Ovary (tissue), 10 donors: ENCODE measurements at places on chromosomes 2 and 18. TPM values are rescaled to one million over a fixed set of nuclear protein-coding genes. Genes with fewer than 3 reads are reported as not detected.
A peak's percentile ranks its signal among the peaks of the same experiment; 100 is the strongest.

SPP2 gene
- not detected for total RNA-seq

ZSWIM2 gene
- total RNA-seq = not detected

MAL gene
- total RNA-seq = not detected

NEU4 gene
- not detected for total RNA-seq

GRCh38 chr2:161754379-161754778 is 130.2 kb downstream of the SLC4A10 start:
- no peak overlapping the region for H3K27ac ChIP-seq
- H3K4me3 ChIP-seq = no peak overlapping the region
- no peaks in the 10 kb centered on the region for H3K36me3 ChIP-seq
- no peaks in the 10 kb centered on the region for H3K27me3 ChIP-seq

GRCh38 chr2:225074919-225075681 is 32.8 kb upstream of the DOCK10 start:
- no peaks in the 10 kb centered on the region for H3K27me3 ChIP-seq
- no peak overlapping the region for H3K4me3 ChIP-seq
- no peaks in the 10 kb centered on the region for H3K36me3 ChIP-seq

- DNase-seq = peak; percentile 22
- no peaks in the 10 kb centered on the region for H3K4me1 ChIP-seq
- no peak overlapping the region for H3K4me3 ChIP-seq
- no peaks in the 10 kb centered on the region for H3K27me3 ChIP-seq
- H3K36me3 ChIP-seq = no peaks in the 10 kb centered on the region
- no peak overlapping the region for H3K27ac ChIP-seq
Observed at GRCh38 chr2:222561817-222562645, 93.9 kb downstream of the FARSB start.

GRCh38 chr2:128585706-128586105 is 267.0 kb upstream of the HS6ST1 start:
- no peaks in the 10 kb centered on the region for H3K27me3 ChIP-seq
- no peak for DNase-seq
- H3K27ac ChIP-seq = no peak overlapping the region
- no peaks in the 10 kb centered on the region for H3K36me3 ChIP-seq

DNA sequence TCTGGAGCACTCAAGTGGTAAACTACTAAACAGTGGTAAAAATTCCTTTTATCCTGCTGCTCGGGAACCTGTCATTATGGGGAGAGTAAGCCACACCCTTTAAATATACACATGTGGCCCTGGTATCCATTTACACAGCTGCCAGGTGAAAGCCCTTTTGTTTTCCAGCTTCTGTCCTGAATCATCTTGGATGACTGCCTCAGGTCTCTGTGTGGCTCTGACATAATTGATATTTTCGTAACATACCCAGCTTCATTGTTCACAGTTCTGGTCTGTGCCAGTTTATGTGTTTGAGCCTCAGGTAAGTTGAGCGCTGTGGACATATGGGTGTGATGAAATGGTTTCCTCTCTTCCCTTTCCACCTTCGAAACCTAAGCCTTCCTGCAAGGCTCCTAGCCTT is 15.7 kb upstream of the TTC39C start:
- no peaks in the 10 kb centered on the region for H3K4me1 ChIP-seq
- no peak overlapping the region for H3K4me3 ChIP-seq
- no peaks in the 10 kb centered on the region for H3K36me3 ChIP-seq
- no peak overlapping the region for H3K27ac ChIP-seq
- no peaks in the 10 kb centered on the region for H3K27me3 ChIP-seq

GRCh38 chr2:237695201-237695780 is 67.9 kb downstream of the LRRFIP1 start:
- H3K27me3 ChIP-seq = no peaks in the 10 kb centered on the region
- H3K27ac ChIP-seq = no peak overlapping the region
- no peaks in the 10 kb centered on the region for H3K36me3 ChIP-seq
- no peak for DNase-seq
